ENCODE measurements at places on chromosomes 1 and 21.

DNA sequence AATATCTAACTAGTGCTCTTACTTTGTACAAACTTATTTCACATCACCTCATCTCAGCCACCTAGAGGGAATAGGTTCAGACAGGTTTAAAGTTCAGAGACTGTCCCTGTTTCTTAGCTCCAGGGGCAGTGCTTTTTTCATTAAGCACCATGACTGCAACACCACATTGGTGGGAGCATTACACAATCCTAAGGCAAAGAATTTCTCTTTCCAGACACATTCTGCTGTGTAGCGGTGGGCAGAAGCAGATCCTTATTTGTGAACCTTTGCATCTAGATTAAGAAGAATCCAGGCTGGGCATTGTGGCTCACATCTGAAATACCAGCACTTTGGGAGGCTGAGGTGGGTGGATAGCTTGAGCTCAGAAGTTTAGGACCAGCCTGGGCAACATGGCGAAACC lies 16.1 kb downstream of the LCA5L start:
- DNase-seq, result no peak

DNA sequence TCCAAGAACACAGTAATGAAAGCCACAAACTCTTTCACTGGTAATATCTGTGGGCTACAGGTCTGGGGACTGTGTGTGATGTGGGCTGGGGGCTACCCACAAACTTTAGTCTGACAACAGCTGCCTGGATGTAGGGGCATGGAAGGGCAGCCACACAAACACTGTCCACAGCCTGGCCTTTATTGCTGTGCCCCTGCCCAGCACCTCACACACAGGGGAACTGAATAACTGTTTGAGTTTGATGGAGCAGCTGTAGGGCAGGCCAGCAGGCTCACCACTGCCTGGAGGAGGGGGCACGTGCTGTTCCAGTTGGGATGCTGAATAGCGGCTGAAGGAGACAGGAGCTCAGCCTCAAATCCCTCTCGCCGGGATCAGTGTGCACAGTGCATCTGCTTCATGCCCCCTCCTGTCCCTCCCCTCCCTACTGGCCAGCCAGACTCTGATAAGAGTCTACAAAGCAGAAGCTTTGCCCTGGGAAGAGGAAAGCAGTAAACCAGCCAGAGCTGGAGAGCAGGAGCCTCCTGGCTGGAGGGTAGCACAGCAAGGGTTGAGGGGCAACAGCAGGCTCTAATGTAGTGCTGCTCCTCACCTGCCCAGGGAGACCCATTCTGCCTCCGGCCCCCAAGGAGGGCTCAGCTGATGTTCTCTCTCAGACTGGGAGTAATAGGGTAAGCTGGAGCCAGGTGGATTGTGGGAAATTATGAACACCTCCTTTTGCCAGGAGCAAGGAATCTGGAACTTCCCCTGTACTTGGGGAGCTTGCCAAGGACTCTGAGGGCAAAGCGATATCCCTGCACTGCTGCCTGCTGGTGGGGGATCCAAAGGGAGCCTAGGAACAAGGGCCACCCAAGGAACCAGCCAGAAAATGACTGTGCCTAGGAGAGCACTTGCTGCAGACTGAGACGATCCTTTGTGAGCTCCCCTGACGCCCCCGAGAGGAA lies 70.2 kb upstream of the GOLT1A start:
- no peak for DNase-seq

DNA sequence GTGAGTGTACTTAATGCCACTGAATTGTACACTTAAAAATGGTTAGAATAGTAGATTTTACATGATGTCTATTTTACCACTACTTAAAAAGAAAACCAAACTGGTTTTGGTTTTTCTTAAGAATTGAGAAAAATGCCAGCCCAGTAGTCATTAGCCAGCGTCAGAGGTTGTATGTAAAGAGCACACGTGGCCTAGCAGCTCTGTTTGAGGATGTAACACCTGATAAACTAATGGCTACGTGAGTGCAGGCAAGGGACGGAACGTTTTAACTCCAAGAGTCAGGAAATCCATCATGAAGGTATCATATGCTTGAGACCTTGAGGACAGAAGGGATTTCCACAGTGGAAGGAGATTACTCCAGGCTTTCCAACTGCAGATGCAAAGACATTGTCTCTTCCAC lies 223.7 kb downstream of the MRPL39 start:
- DNase-seq, result no peak

- DNase-seq, result peak; percentile 3
Observed at GRCh38 chr21:17045214-17045853, 467.5 kb upstream of the CXADR start.

DNA sequence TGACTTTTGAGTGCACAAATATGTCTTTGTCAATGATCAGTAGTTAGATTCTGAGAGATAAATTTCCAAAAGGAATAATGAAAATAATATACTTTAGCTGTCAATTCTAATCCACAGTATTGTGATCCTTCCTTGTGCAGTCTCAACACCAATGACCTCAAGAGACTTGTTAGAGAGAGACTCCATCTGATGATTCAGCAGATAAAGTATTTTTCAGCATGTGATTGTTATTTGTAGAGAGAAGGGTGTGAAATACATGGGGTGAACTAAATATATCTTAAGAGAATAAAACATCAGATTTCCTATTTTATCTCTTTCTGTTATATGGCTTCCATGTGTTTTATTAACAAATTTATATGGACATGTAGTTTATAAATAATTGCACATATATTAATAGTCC lies 5.9 kb upstream of the ZNF124 start:
- no peak for DNase-seq

DNA sequence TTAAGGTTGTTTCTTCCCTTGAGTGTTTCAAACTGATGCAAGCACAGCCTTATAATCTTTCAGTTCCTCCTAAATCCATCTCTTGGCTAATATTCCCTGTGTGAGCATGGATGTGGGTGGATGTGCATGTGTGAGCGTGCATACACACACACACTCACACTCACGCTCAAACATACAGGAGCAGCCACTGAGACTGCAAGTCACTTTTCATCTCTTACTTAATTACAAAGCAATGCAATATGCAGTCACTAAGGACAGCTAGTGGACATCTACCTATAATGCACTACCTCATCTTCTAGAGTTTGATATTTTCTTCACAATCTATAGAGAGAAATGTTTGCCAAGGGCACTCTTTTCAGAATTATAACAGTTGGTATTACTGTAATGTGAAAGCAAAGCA lies 1.4 kb downstream of the ESRRG start:
- no peak for DNase-seq

DNA sequence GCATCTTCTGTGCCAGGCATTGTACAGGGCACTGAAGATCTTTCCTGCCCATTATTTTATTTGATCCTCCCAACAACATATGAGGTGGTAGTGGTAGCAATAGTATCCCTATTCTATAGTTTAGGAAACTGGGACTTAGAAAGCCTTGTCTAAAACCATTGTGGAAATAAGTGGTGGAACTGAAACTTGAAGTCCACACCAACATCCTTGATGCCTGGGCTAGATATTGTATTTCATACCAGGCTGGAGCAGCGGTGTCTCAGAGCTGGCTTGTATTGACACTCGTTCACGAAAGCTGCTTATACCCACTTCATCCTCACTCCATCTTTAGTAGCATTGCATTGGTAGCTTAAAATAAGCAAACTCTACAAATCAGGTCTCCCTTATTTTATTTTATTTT lies 9.7 kb upstream of the CTSS start:
- no peak for DNase-seq

- no peak for DNase-seq
Observed at GRCh38 chr1:223189903-223190724, 47.1 kb upstream of the TLR5 start.

DNA sequence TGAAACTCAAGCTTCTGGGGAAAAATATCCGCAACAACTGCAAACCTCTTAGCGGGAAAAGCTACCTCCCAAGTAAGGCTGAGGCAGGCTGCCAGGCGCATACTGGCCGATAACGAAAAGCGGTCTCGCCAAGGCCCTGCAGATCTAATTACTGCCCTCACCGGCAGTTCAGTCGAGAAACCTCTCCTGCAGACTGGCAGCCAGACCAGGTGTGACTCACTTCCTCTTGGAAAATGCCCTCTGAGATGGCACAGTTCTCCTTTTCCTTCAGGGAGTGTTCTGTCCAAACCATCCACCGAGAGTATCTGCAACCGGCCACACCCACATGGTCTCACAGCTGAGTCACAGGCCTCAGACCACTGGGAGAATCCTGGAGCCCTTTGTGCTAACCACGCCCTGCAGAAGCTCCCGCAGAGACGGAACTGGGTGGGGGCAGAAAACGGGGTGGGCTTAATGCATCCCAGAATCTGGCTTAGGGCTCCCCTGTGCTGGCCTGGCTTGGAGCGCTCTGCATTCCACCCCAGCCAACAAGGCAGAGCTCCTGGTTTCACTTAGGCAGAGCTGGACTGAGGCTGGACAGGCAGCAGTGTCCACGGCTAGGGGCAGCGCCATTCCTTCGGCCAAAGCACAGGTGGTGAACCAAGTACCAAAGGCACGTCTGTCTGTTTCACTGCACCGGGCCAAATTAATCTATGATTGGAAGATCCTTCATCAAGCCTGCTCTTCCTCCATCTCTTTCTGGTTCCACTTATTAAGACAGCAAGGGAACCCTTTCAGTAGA lies 1.2 kb downstream of the S100A10 start:
- no peak for DNase-seq

DNA sequence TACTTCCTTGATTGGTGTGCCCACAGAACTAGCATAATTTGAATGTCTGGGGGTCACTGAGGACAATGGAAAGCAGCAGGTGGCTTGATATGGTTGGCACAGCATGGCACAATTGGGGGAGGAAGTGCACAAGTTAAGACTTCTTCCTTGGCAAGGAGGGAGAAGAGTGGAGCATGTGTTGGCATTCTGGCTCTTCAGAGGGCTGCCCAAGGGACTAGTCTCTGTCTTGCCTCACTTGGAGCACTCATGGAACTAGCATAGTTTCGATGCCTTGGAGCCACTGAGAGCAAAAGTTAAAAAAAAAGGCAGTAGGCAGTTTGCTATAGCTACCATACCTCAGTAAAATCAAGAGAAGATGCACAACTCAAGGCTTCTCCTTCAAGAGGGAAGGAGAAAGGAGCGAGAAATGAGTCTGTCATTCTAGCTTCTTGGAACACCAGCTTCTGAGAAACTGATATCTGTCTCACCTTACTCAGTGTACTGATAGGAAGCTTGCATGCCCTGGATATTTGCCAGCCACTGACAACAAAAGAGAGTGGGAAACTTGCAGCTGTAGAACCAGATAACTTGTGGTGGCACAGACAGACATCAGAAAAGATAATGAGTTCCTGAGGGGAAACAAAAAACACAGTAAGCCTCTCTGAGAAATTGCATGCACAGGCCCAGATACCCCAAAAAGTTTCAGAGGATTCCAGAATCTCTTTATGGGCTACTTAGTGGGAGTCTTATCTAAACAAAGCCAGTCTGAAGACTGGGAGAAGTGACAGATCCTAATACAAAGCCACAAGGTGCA lies 207.5 kb upstream of the SAMSN1 start:
- no peak for DNase-seq

GRCh38 chr1:228369608-228370438 lies 36.8 kb downstream of the TRIM11 start:
- DNase-seq, result no peak

GRCh38 chr1:114155706-114156105 lies 2.0 kb upstream of the SYT6 start:
- no peak for DNase-seq

DNA sequence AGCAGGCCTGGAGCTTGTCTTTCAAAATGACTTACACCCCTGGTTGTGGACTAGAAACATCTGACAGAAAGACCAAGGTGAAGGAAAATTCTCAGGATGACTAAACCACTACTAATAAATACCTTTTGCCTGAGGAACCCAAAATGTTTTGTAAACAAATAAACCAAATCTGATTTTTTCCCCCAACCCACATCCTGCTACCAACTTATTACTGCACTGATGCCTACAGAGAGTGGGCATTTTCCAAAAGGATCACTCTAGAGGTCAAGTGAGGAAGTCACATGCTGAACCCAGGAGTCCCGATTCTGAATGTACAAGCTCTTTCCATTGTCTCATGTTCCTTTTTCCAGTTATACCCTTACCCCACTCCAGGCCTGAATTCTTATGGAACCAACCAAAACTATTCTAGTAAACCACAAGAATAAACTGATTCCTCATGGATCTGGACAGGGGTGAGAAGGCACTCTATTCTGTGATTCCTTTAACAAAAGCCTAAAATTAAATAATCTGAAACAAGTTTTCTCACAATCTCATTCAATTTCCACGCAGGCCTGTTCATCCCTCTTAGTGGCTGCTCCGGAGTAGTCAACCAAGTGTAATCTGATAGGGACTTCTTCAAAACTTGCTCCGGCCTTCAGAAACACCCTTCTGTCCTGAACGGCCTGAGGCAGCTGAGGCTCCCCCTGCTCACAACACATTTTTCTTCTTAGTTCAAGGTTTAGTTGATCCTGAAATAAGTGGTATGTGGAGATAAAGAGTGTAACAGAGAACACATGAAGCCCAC lies 1.4 kb downstream of the PI4KB start:
- DNase-seq, result no peak

- no peak for DNase-seq
Observed at GRCh38 chr1:24951810-24952412, 21.8 kb upstream of the RUNX3 start.

DNA sequence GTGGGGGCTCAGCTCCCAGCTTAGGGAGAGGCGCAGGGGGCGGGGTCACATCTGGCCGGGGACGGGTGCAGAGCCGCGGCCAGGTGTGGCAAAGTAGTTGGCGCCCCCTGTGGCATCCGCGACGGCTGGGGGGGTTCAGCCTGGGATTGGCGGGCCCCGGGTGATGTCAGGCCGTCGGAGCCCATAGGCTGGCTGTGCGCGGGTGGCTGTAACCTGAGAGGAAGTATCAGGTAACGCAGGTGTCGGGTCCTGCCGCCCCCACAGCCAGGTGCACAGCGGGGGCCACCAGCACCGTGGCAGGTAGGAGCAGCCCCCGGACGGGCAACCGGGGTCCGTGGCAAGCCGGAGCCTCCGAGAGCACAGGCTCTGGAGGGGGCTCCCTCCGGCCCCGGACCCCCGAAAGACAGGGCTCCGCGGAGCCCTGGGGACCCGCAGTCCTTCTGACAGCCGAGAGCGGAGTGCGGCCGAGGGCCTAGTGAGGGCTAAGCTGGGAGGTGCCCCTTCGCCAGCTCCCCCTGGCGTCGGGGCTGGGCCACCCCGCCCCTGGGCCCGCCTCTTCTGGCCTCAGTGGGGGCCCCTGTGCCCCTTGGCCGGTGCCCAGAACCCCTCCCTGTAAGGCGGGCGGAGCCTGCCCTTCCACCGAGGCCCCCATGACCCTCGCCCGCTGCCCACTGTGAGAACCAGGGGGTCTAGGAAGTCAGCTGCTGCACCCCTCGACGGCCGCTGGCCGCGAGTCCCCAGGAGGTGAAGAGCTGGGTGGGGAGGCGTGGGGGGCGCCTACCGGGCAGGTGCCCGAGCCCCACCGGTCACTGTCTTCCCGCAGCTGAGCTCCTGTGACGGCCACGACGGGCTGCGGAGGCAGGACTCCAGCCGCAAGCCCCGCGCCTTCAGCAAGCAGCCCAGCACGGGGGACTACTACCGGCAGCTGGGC lies 17.9 kb downstream of the TNFRSF25 start:
- no peak for DNase-seq

DNA sequence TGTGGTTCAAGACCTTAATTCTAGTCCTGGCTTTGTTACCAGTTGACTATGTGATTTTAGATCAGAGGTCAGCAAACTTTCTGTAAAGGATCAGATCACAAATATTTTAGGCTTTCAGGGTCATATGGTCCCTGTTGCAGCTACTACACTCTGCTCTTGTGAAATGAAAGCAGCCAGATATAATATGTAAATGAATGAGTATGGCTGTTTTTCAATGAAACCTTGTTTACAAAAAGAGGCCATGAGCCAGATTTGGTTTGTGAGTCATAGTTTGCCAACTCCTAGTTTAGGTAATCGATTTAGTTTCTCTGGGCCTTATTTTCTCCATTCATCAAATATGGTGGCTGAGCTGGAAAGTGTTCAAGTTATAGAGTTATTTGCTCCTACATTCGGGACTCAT lies 346.7 kb downstream of the NUF2 start:
- no peak for DNase-seq

- DNase-seq, result no peak
Observed at GRCh38 chr21:33817663-33818451, 97.7 kb downstream of the ATP5PO start.

Measured in midbrain (tissue), 1 donor.